ENCODE measurements at places on chromosomes 6 and 20.

- peak; percentile 81 for DNase-seq
These were observed 10.7 kb downstream of the TUBB start for GRCh38 chr6:30730601-30731435.

DNA sequence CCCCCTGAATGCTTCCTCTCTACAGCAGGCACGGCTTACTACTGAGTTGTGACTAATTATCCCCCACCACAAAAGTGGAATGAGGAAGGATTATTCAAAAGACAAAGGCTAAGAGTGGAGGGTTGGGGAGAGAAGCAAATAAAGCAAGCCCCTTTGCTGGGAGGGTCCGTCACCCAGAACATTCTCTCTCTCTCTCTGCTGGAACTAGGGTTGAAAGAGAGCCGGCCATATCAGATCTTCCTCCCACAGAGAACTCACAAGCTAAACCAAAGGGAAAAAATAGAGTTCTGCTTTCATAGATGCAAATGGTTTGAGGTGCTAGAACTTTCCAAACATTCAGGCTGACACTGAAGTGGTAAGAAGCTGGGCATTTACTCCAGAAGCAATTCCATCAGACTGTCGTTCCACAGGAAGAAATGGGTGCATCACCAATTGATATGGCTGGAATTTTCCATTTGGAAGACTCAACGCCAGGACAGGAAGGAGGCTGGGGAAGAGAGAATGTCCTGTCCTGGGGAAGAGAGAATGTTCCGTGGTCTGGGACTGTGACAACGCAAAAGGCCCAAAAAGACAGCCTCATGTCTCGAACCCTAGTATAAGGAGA lies 7.9 kb downstream of the ZMYND8 start:
- no peak for DNase-seq

DNA sequence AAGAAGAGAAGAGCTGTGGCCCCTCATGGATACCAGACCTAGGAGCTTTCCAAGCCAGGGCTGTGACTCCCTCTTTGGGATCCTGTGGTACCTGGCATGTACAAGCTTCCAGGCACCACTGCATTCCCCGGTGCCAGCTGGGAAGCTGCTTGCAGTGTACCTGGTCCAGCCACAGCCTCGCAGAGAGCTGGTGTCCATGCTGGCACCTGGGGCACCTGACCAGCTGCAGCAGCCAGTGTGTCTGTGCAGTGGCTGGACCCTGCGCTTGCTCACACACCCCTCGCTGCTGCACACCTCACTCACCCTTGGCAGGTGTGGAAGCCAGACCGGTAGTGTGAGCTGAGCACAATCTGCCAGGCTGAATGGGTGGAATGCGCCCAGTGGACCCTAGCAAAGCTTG lies 190.9 kb upstream of the MAN1A1 start:
- DNase-seq = no peak

DNA sequence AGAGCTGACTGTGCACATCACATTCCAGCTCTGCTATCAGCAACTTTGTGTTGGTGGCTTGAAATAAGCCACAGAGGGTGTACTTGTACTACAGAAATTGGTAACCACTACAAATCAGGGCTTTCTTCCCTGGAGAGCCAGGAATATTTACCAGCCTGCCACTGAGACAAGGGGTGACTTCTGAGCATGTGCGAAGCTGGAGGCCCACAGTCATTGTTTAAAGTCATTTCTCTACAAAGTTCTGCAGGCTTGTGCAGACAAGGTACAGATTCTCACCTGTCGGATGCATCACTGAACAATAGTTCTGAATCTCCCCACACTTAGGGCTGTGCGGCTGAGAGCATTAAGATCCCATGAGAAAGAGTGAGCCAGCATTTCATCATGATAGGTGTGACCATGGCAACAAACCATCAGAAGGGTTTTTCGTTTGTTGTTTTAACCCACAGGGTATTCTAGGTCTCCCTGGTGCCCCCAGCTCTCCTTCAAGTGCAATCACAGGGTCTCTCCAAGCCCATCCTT lies 292.8 kb downstream of the CDC5L start:
- DNase-seq = no peak

- no peak for DNase-seq
These were observed 884.5 kb upstream of the GJE1 start for GRCh38 chr6:141248021-141248799.

GRCh38 chr6:37696220-37696840 lies 1.4 kb downstream of the MDGA1 start:
- DNase-seq = peak; percentile 23

- DNase-seq = no peak
These were observed 2.8 kb upstream of the EPB41L2 start for GRCh38 chr6:131065824-131066171.

DNA sequence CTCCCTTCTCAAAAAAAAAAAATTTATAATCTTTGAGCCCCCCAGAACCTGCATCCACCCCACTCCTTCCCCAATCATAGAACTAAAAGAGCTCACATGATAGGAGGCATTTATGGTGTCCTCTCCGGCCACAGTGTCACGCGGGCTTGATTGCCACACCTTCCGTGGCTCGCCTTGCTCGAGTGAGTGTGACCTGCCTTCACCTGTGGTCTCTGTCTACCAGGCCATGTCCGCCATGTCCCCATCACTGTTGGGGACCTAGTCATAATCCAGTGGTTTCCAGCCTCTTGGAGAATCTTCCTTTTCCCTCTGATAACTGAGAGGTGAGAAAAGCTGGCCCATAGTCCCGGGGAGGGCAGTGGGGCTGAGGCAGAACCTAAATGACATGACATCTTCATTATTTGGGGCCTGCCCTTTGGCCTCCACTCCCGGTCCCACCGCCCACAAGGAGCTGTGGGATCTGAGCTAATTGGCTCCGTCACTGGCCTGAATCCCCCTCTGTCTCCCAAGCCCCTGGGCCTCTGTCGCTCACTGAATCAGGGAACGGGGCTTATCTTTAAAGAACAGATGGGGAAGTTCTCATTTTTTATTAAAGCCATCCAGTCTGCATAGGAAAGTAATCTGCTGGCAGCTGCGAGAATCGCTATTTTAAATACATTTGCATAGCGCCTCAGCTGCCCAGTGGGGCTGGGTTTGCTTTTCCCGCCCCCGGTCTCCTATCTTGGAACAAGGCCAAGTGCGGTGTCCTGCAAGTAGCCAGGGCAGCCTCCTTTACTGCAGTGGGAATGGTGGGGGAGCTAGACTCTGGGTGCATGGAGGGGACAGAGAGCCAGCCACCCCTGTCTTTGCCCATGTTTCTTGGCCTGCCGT lies 197.6 kb upstream of the PMEPA1 start:
- no peak for DNase-seq

- DNase-seq = no peak
These were observed 172.4 kb downstream of the THBS2 start for GRCh38 chr6:169081248-169081647.

GRCh38 chr6:79538106-79538971 lies 1.1 kb upstream of the LCA5 start:
- no peak for DNase-seq

- no peak for DNase-seq
These were observed 2.5 kb downstream of the RPL10A start for GRCh38 chr6:35470663-35471120.

DNA sequence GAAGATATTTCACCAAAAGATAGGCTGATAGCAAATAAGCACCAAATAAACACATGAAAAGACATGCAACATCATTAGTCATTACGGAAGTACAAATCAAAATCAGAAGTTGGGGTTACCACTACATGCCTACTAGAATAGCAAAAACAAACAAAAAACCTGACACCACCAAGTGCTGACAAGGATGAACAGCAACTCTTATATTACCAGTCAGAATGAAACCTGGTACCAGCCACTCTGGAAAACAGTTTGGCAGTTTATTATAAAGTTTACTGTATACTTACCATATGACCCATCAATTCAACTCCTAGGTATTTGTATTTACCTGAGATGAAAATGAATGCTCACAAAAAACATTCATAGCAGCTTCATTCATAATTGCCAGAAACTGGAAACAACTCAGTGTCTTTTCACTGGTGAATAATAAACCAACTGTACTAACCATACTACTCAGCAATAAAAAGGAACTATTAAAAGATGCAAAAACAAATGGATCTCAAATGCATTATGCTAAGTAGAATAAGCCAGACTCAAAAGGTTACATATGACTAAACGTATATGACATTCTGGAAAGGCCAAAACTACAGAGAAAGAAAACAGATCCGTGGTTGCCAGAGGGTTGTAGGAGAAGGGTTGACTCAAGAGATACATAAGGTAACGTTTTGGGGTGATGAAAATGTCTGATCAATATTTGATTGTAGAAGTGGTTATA lies 33.0 kb downstream of the NUP153 start:
- DNase-seq = no peak

DNA sequence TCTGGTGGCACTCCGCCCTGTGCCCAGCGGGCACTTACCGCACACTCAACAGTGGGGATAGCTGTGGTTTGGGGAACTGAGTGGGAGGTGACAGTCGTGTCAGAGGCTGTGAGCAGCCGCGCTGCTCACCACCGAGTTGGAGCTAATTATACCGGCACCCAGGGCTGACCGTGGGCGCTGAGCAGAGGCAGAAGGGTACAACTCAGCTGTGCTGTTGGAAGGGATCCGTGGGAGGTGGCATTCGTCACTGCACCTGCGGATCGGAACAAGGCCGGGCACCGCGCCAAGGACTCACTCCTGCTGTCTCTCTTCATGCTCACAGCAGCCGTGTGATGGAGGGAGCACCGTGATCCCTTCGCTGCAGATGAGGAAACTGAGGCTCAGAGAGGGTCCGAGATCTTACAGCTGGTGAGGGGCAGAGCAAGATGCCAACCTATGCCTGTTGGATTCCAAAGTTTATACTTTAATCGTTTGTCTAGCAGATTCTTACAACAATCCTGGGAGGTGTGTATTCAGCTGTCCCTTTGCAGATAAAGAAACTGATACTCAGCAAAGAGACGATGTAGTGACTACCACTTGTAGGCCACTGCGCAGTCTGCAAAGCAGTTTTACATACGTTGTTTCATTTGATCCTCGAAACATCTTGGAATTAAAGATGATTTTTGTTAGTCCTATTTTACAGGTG lies 713 bp upstream of the ELMO2 start:
- DNase-seq = peak; percentile 78

DNA sequence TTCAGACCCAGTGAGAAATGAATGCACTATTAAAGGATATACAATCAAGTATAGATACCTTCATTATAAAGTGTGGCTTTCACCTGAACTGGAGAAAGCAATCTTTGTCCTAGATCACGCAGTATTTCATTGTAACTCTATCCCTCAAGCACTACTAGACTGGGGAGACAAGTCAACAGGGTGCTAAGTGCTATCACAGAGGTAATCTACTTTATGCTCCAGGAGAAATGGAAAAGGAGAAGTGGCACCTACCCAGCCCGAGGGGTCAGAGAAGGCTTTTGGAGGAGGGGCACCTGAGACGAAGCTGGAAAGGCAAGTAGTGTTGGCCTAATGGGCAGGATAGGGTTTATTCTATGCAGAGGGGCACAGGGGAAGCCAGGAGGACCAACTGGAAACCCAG lies 17.1 kb downstream of the ZHX3 start:
- no peak for DNase-seq

- DNase-seq = no peak
These were observed 303.4 kb upstream of the EXOC2 start for GRCh38 chr6:996271-996852.

DNA sequence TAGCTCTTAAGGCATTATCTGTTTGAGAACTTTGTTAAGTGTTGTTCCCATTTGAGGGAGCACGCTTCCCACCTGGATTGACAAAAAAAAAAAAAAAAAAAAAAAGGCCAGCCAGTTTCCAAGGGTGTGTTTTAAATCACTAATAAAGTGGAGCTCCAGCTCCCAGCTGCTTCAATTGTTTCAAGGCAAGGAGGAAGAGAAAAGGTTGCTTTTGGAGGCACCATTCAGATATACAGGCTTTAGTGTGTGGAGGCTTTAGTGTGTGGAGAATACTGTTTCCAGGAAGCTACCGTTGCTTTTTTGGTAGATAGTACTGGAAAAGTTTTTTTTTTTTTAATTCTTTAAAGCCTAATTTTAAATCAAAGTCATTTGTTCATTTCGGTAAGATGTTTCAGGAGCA lies 17.3 kb downstream of the BMP2 start:
- no peak for DNase-seq

DNA sequence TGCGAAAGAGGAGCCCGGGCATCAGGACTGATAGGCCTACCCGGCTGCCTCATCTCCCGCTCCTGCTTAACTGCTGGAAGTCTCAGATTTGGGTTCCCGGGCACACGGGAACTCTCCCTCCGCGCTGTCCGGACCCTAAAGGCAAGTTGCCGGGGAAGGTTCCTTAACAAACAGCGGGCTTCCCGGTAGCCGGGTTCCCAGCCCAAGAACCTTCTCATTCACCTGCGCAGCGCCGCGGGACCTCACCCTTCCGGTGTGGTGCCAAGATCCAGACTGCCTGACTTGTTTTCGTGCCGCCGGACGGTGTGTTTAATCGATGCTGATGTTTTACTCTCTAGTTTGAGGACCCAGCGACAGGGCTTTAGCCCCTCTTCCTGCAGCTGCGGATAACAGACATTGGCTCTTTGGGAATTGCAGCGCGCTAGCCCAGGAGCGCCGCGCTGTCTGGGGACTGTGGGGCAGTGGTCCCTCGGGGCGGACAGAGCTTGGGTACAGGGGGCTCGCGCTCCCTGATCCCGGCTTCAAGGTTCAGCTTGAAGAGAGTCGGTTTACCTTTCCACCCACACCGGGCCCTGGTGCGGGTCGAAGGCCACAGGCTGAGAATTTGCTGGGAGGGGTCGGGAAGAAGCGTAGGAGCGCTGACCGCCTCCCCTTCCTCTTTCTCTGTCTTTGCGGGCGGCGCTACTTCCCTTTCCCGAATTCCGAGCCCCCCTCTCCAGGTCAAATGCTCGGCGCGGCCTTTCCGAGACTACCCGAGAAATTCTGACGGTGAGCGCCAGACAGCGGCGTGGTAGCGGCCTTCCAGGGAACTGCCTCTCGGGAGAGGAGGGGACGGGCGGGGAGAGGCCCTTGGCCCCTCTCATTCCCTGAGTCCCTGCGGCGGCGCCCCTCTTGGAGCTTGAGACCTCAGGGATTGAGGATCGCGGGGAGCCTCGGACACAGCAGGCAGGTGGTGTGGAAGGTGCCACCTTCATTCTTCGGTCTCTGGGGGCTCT lies 17.2 kb downstream of the ABT1 start:
- DNase-seq = peak; percentile 26

DNA sequence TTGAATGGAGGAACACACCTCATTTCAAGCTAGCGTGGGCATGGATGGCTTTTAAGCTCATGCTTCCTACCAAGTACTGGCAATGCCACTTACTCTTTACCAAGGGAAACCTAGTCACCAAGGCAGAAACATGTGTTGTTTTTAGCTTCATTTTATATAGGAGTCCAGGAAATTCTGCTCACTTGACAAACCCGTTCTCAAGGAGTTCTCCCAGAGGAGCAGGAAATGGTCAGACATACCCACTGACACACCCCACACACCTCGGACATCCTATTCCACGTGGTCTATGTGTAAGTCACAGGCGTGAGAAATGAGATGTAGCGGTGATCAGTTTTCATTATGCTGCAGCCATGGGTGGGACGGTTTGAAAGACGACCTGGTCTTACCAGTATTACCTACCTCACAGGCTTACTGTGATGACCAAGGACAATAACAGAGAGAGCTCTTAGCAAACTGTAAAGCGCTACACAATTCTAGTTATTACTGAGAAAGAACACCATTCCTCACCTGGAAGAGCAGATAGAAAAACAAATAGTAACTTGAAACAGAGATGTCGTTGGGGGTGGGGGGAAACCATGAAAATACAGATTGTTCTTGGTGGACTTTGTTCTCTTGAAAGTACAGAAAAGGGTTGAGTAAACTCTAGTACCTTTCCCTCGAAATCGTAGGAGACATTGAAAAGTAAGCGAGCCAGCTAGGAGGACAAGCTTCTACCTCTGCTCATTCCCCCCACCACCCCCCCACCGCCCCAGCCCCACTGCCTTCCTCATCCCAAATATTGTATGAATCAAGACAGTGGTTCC lies 1.7 kb downstream of the CNKSR3 start:
- DNase-seq = no peak
